ENCODE measurements at places on chromosomes 7 and 10. TPM values are rescaled to one million over a fixed set of nuclear protein-coding genes. Genes with fewer than 3 reads are reported as not detected.

The CRHR2 gene
- not detected for total RNA-seq

The STMP1 gene
- 13.5 TPM for total RNA-seq

DNA sequence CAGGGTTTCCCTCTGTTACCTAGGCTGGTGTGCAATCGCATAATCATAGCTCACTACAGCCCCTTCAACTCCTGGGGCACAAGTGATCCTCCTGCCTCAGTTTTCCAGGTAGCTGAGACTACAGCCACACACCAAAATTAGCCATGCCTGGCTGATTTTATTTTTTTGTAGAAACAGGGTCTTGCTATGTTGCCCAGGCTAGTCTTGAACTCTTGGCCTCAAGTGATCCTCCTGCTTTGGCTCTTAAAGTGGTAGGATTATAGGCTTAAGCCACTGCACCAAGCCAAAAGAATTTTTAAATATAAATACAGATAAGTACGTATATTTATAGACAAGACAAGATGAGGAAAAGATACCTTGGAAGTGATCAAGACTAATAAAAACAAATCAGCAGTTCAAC, 116.9 kb downstream of the NRBF2 start:
- no peak for DNase-seq

- no peak for DNase-seq
These were observed 41.8 kb upstream of the COL1A2 start for GRCh38 chr7:94352887-94353286.

- no peak for DNase-seq
These were observed 130.2 kb upstream of the SLC25A13 start for GRCh38 chr7:96452146-96452545.

- DNase-seq = no peak
These were observed 221.6 kb upstream of the IMMP2L start for GRCh38 chr7:111783854-111784253.

GRCh38 chr10:21212348-21212747, 313.1 kb downstream of the SKIDA1 start:
- DNase-seq = no peak

The AASS gene
- total RNA-seq = 34.4 TPM

GRCh38 chr10:110739811-110740271, 95.7 kb downstream of the RBM20 start:
- DNase-seq = peak; percentile 65

The DYNC1I1 gene
- 12.0 TPM for total RNA-seq

The MPP7 gene
- total RNA-seq = 24.8 TPM

DNA sequence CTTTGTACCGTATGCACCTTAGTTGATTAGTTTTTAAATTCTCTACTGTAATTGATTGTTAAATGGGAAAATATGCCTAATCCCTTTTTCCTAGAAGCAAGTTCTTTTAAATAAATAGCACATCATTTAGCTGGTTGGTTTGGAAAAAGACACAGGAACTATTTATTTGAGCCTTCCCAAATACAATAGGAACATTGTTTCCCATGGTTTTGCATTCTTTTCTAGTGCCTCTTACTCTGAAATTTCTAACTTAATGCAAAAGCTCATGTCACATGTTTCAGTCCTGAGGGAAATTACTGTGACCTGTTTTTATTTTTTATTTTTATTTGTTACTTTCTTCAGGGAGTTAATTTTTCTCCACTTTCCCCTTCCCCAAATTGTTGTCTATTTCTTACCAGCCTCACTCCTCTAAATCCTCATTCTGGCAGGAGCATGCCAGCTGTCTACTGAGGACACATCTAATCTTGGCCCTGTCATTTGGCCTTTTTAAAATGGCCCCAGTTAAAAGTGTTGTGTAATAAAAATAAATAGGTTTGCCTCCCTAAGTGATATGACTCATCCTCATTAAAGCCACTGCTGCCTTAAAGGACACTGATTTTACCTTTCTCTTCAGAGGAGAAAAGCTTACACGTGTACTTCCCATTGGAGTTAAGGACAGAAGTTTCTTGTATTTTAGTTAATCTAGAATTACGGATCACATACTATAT, 94.5 kb downstream of the PPP1R3A start:
- no peak for DNase-seq

The PRLHR gene
- total RNA-seq = 23.1 TPM

GRCh38 chr10:76721891-76722505, 915.6 kb downstream of the KCNMA1 start:
- DNase-seq = no peak

- no peak for DNase-seq
These were observed 3.0 kb downstream of the ANXA7 start for GRCh38 chr10:73410897-73411296.

DNA sequence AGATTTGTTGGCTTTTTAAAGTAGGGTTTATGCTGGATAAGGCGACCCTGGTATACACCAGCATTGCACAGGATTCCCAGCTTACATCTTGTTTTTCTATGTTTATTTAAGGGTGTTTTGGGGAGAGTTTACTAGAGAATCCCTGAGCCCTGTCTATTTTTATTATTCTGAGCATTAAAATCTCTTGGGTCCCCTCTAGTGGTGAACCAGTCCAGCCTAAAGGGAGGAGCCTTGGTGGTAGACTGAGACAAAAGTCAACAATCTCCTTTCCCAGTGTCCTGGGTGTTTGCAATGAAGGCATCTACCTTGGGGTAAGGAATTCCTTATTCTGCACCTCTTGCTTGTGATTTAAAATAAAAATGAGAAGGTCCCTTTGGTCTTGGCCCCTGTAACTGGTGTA, 38.2 kb downstream of the ANTXRL start:
- DNase-seq = no peak

The FAM25C gene
- not detected for total RNA-seq

- no peak for DNase-seq
These were observed 119.2 kb upstream of the NPVF start for GRCh38 chr7:25347360-25348066.

DNA sequence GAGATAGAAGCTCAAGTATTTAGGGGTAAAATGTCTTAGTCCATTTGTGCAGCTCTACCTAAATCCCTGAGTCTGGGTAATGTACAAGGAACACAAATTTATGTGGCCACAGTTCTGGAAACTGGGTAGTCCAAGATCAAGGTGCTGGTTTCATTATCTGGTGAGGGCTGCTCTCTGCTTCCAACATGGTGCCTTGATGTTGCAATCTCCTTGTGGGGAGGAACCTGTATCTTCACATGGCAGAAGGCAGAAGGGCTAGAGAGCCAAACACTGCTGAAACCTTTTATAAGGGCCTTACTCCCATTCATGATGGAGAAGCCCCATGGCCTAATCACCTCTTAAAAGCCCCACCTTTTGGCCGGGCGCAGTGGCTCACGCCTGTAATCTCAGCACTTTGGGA, 8.7 kb upstream of the BAZ1B start:
- no peak for DNase-seq

The INA gene
- 3.9 TPM for total RNA-seq

- no peak for DNase-seq
These were observed 2.2 kb downstream of the DLX6 start for GRCh38 chr7:97007583-97007861.

DNA sequence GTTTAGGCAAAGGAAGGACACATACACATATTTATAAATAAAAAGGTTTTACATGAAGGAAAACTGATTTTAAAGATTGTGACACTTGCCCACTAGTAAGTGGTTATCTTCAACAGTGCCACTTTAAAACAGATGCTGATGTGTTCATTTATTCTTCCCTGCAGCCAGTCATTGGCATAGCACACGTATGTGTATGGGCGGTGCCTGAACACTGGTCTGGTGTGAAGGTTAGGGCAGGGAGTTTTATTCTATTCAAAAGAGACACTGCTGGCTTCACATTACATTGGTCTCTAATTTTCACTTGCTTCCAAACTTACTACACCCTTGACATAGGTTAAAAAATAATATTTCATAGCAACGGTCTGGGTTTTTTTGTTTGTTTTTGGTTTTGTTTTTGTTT, 57.9 kb downstream of the NOD1 start:
- DNase-seq = no peak

The NRG3 gene
- total RNA-seq = not detected

DNA sequence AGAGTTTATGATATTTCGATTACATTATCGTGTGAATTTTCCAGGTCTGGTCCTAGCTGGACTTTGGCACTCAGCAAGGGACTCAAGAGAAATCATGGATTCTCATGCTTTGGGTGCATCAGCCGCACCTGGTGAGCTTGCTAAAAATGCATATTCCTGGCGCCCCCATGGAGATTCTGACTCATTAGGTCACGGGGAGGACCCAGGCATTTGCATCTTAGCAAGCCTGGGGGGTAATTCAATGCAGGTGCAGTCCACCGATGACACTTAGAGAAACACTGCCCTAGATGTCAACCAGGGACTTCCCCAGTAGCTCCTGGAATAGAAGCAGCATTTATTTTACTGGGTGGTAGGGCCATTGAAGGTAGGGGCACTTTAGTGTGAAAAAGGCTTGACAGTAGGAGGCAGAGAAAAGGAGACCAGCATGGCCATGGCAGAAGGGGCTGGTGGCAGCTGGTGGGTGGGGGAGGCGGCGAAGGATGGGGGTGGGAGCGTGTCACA, 29.9 kb upstream of the PDCD4 start:
- no peak for DNase-seq

DNA sequence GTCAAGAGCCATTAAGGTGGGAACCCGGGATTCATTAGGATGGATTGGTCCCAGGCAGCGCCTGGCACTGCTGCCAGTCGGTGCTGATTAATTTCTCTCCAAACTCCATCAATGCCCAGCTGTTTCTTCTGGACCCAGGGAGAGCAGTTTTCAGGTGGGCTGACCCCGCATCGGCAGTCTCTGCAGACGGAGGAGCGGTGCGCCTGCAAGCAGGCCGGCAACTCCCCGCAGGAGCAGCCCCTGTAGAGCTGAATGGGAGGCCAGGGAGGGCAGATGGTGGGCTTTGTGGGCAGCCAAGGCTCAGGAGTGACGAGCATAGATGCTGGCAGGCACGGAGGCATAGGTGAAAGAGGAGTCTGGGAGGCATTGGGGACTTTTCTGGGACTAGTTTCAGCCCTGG, 56.5 kb downstream of the CDH23 start:
- DNase-seq = no peak

GRCh38 chr7:3260401-3260715, 40.7 kb upstream of the SDK1 start:
- DNase-seq = no peak

DNA sequence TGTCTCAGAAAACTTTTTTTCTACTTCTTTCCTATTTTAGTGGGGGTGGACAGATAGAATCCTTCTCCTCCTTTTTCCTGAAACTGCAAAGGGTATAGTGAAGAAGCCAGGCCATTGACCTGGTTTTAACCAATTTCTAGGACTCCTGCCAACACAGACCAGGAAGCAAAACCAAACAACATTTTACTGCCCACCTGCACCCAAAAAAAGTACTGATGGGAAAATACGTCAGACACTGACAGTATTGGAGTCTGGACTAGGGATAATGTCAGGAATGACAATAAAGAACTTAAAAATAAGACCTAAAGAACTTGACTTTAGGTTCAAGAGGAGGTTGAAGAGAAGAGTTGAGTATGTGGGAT, 5.0 kb upstream of the STEAP4 start:
- no peak for DNase-seq
